ENCODE measurements at places on chromosomes 3 and 15. TPM values are rescaled to one million over a fixed set of nuclear protein-coding genes. Genes with fewer than 3 reads are reported as not detected.

Gene IRAK2
- 3.5 TPM for total RNA-seq

Gene IL5RA
- total RNA-seq = not detected

Gene FGD5
- total RNA-seq = not detected

Gene GXYLT2
- total RNA-seq = 21.3 TPM
